ENCODE measurements at places on chromosomes 6 and 20. TPM values are rescaled to one million over a fixed set of nuclear protein-coding genes. Genes with fewer than 3 reads are reported as not detected.

DNA sequence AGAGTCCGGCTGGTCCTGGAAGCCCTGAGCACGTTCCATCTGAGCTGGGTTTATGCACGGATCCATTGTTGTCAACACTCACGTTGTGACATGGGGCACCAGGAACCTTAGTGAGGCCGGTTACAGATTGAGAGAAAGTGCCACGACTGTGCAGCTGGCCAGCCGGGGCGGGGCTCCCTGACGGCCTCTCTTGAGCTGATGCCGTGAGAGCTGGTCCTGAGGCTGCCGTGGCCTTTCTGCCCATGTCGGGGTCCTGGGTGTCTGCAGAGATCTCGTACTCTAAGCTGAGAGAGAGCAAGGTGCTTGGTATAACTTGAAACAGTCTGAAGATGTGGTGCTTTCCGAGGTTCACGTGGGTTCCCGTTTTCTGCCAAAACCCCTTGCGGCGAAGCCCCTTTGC is 10.0 kb downstream of the CDH4 start:
- no peak for DNase-seq

- DNase-seq, result peak; percentile 22
Observed at GRCh38 chr6:168533414-168533813, 92.4 kb downstream of the SMOC2 start.

GRCh38 chr6:164554700-164555476 is 754.5 kb downstream of the C6orf118 start:
- no peak for DNase-seq

DNA sequence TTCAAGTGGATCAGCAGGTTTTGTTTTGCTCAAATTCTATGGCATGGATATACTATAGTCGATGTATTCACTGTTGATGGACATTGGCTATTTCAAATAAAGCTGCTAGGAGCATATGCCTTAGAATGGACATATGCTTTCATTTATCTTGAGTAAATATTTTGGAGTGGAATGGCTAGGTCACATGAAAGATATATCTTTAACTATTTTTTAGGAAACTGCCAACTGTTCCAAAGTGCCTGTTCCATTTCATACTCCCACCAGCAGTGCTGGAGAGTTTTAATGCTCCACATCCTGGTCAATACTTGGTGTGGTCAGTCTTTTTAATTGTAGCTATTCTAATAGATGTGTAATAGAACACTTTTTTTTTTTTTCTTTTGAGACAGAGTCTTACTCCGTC is 81.1 kb upstream of the PIM1 start:
- no peak for DNase-seq

GRCh38 chr20:10763112-10763511 is 89.3 kb upstream of the JAG1 start:
- DNase-seq, result no peak

DNA sequence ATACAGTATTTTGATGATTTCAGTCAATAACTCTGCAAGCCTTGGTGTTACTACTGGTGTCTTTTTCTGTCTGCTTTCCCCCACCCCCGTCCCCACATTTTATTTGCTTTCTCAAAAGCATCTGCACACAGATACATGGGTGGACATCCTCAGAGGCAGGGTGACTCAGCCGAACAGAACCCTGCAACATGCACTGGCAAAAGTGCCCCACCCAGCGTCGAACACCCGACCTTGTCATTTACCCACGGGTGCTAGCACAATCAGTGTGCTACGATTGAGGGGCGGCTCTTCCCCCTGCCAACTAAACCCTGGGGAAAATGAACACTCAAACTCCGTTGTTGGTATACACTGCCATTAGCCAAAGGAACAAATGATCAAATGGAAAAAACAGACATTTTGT is 115.9 kb upstream of the NAA20 start:
- DNase-seq, result no peak

DNA sequence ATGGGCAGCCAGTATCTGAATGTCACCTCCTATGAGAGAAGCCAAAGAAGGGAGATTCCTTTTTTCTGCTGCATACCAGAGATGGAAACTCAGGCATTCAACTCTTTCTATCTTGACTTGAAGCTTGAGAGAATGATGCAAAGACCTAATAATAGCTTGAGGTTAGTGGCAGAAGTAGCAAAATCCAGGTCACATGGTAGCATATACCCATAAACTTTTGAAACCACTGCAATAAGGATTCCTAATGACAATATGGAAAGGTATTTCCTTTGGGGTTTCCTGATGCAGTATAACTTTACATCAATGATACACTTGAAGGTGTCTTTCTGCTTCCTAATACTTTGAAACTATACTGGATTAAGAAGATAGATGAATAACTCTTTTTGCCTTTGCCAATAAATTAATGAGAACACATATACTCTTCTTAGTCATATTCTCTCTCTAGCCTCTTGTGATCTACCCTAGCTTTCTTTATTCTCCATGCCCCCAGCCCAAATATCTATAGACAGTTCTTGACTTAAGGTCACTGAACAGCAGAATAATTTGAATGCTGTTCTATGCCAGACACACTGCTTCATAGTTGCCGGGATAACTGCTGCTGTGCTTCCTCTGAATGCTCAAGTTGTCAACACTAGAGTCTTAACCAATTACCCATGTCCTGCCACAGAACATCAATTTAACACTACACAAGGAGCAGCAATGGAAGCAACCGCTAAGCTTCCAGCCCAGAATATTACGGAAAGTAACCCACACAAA is 155.5 kb upstream of the SIM1 start:
- DNase-seq, result no peak

Gene BNIP5
- total RNA-seq, result 12.6 TPM

Gene ERVFRD-1
- 0.12 TPM for total RNA-seq

Gene POM121L2
- not detected for total RNA-seq
